AML-193 (cell line): ENCODE measurements at places on chromosomes 5 and 9.

DNA sequence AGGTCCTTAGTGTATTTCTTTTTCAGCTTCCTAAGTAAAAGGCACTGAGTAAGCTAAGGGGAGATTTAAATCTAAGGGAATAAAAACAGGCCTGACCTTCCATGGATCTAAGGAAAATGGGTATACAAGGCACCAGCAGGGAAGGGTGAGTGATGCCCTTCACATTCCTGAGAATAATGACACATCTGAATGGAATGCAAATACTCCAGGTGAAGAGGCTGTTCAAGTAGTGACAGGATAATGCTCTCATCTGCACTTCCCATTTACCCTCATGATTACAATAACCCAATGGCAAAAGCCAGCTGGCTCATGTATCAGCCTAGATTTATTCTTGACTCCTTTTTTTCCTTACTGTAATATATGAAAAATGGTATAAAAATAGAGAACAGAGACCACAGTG is 216.2 kb upstream of the ACTBL2 start:
- no peak for DNase-seq

- DNase-seq = no peak
These were observed 4.7 kb upstream of the TOR2A start for GRCh38 chr9:127739614-127740330.

GRCh38 chr9:77819657-77820056 is 171.5 kb upstream of the GNA14 start:
- DNase-seq = peak; percentile 53

- DNase-seq = no peak
These were observed 203.9 kb downstream of the PCSK1 start for GRCh38 chr5:96229188-96229587.

- DNase-seq = no peak
These were observed 79.6 kb upstream of the CDK20 start for GRCh38 chr9:88053856-88054501.

- no peak for DNase-seq
These were observed 26.9 kb downstream of the RAPGEF1 start for GRCh38 chr9:131713016-131713415.

- DNase-seq = no peak
These were observed 69.3 kb upstream of the IRX4 start for GRCh38 chr5:1952021-1952420.

- no peak for DNase-seq
These were observed 2.2 kb downstream of the PCDHA13 start for GRCh38 chr5:140883927-140884697.

- DNase-seq = no peak
These were observed 53.5 kb downstream of the KCNIP1 start for GRCh38 chr5:170557314-170557713.

GRCh38 chr9:94819161-94819687 is 92.7 kb downstream of the AOPEP start:
- no peak for DNase-seq

DNA sequence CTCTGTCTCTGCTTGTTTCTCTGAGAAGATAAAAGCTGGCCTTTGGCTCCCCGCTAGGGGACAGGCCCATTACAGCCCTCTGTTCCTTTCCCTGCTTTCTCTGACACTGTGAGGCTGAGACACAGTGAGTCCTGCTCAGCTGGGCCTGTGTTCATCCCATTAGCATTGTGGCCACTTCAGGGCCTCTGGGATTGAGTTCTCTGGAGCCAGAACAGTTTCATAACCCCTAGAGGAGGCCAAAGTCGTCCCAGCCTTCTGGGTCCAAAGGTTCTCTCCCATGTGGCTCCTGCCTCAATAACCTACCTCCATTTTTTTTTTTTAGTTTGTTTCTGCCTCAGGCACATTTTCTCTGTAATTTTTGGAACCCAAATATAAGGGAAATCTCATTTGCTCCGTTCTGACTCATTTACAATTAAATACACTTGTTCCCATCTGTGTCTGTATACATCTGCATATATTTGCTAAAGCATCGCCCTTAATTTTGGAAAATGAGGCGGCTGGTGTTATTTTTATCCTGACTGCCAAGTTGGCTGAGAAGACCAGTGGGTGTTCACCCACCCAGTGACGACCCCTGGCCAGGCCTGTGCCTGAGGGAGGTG is 27.3 kb upstream of the CTNNA1 start:
- no peak for DNase-seq

- no peak for DNase-seq
These were observed 90.3 kb downstream of the MACROH2A1 start for GRCh38 chr5:135308752-135309151.

GRCh38 chr5:144972317-144972716 is 801.6 kb downstream of the KCTD16 start:
- no peak for DNase-seq

DNA sequence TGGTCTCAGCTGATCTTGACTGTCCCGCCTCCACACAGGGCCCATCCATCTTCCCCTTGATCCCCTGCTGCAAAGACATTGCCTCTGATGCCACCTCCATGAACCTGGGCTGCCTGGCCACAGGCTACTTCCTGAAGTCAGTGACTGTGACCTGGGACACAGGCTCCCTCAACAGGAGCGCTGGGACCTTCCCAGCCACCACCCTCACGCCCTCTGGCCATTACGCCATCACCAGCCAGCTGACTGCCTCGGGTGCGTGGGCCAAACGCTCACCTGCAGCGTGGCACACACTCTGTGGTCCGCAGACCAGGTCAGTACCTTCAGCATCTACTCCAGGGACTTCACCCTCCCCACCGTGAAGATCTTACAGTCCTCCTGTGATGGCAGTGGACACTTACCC is 71.9 kb downstream of the INSL6 start:
- DNase-seq = no peak
